IPS-NIHi11 (cell line): ENCODE measurements at places on chromosomes 3 and 15.

- no peak for DNase-seq
Observed at GRCh38 chr15:58190419-58190818, 52.2 kb downstream of the AQP9 start.

GRCh38 chr15:78265752-78266224 is 1.4 kb downstream of the DNAJA4 start:
- DNase-seq: no peak

DNA sequence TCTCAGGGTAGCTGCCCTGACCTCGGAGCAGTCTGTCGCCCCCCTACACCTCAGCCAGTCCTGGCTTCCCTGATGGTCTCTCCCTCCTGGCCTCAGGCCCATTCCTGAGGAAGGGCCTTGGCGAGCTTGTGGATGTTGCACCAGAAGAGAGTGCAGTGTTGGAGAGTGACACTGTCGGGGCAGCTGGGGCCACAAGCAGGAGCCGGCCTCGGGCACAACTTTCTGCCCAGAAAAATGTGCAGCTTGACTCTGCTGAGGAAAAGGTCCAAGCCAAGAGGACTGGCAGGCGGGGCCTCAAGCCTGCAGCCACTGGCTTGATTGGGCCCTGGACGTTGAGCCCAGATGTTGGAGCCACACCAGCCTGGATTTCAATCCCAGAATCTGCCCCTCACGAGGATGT is 12.8 kb downstream of the HEMK1 start:
- no peak for DNase-seq

DNA sequence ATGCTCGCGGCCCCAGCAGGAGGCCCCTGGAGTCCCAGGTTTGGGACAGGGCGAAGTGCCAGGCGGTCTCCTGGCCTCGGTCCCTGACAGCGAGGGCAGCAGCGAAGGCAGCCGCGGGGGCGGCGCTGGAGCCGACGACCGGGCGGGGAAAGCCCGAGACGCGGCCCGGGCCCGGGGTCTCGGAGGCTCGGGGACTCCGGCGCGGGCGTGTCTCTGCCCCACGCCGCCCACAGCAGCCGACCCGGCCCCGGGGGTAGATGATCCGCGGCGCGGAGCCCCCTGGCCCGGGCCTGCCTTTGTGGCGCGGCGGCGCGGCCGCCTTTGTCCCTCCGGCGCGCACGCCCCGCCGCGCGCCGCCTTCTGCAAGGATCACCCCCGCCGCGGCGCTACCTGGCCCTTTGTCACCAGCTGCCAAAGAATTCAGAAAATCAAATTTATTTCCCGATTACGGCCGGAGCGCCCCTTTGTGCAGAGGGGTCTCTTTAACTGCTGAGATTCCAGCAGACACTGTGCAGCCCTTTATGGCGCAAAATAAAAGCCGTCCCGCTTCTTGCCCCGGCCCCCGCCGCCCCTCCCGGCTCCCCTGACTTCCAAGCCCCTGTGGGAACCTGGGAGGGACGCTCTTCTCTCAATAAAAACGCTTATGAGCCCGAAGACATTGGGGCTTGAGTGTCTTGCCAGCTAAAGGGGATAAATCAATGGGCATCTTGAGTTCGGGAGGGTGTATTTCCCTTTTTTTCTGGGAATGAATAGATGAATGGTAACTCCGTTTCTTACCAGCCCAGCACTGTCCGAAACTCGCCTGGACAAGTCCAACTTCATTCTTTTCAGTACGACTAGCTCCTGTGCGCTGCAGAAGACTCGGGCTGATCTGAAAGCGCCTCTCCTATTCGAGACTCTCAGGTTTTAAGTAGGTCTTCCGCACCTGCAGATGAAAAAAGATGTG is 68.4 kb downstream of the HES1 start:
- DNase-seq: peak; percentile 79

GRCh38 chr3:163548015-163548414 is 1530.3 kb downstream of the SI start:
- no peak for DNase-seq
